ENCODE measurements at places on chromosomes 3 and 15.

- DNase-seq: no peak
Measured at GRCh38 chr15:36791844-36792571, 212.6 kb downstream of the CDIN1 start.

DNA sequence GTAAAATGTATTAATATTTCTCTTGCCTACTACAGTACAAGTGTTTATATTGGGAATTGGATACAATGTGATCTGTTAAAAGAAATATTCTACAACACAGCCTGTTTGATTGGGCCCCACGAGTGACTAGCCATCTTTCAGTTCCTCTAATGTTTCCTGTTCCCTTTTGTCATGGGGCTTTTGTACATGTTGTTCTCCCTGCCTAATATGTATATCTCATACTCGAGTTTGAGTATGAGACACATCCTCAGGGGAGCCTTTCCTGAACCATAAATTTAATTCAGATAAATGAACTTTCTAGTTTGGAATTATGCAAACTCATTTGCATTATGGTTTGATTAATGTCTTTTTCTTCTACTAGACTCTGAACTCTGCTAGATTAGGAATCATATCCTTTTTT, 65.5 kb downstream of the MEF2A start:
- no peak for DNase-seq

DNA sequence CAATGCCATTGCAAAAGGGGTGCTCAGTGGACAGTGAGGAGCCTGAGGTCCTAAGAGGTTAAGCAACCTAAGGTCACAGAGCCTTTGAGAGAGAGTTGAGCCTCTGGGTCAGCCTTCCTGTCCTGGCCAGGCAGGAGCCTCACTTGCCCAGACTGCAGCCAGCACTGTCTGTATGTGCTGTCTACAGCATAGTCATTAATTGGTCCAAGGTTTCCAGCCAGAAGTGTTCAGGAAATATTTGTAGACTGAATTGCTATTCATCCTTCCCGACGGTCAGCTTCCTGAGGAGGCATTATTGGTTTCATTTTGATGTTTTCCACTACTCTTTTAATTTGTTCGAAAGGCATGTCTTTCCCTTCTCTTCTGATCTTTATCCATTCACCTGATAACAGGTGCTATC, 8.1 kb downstream of the SEC13 start:
- DNase-seq: no peak

DNA sequence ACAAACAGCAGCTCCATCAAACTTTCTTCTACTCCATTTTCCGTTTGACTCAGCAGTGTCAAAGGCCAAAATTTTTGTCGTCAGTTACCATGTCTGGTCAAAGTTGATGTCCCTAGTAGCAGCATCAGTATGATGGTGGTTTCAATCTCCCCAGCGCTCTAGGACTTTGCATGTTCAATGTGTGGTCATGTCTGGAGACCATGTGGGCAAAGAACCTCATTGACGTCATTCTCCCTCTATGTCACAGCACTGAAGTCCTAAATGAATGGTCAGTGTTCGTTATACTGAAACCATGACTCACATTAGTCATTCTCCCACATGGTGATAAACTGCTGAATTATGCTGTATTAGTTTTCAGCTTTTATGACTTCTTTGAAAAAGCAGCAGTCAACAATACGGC, 23.2 kb downstream of the SHC4 start:
- DNase-seq: no peak

DNA sequence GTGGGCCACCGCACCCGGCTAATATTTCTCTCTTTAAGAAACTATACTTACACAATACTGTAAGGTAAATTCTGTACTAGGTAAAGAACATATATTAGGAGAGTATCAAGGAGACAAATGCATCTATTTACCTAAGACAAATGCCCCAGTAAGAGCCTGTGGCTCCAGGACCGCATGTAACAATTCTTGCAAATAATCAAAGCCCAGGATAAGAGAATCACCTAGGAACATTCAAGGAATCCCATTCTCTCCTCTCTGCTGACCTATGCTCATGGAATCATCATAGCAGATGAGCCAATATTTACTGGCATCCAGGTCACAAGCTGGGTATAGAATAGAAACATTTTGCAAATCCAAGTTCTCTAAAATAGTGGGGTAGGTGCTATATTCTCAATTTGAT, 347.7 kb downstream of the FOXP1 start:
- DNase-seq: no peak

GRCh38 chr3:188322135-188322887, 168.4 kb downstream of the LPP start:
- DNase-seq: no peak

- no peak for DNase-seq
Measured at GRCh38 chr15:70014860-70015490, 82.7 kb downstream of the TLE3 start.

DNA sequence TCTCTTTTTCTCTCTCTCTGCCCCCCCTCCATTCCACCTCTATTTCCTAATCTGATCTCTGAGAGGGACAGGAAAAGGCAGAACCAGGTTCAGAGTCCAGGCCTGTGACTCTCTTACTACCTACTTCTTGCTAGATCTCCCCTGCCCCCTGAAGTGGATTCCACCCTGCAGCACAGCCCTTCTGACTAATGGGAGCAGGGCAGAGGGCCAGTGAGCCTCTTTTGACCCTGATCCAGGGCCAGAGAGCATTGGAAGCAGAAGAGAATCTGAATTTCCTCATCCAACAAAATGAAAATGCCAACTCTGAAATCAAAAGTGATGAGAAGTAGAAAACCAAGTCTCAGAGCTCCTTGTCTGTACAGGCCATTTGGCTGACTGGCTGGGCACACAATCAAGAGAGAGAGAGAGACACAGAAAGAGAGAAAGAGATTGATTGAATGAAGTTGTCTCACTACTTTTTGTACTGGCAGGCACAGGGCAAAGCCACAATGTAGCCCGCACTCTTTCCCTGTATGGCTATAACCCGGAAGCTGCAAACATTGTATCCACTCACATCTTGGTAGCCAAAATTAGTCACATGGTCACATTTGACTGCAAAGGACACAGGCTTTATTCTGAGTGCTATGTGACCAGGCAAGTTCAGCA, 31.6 kb upstream of the GLCE start:
- no peak for DNase-seq

- DNase-seq: no peak
Measured at GRCh38 chr15:27746401-27746955, 352.6 kb downstream of the OCA2 start.
